Activated CD4-positive, CD25-positive, alpha-beta regulatory T cell (primary cell): ENCODE measurements at places on chromosomes 11 and 22.

GRCh38 chr11:129996113-129996870 is 6.3 kb downstream of the PRDM10 start:
- DNase-seq = no peak

- no peak for DNase-seq
These were observed 195.4 kb upstream of the ARHGAP20 start for GRCh38 chr11:110907629-110908028.

DNA sequence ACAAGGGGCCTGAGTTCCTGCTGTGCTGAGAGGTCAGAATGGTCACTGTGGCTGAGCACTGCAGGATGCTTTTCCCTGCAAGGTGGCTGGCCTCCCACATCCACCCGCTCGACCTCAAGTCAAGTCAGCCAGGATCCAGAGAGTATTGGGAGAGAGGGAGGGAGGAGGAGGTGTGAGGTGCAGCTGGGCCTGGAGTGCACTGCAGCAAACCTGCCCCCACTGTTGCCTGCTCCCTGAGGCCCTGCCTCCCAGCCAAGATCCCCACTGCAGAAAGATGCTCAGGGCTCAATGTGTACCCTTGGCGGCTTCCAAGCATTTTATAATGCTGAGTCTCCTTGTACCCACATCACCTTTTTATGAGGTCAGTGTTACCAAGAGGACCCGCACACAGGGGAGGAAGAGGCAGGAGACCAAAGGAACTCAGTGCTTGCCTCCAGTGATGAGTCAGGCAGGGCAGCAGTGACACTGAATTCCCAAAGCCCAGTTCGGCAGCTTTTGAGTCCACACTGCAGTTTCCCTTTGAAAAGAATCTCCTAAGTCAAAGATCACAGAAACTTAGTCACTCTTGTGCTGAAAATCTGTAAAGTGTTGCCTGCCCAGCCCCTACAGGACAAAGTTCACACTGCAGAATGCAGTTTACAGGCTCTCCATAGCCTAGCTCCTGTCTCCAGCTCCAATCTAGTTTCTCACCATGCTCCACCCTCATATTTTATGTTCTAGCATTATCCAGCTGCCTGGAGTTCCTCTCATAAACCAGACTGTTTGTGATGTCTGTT is 3.1 kb downstream of the ENDOD1 start:
- no peak for DNase-seq

DNA sequence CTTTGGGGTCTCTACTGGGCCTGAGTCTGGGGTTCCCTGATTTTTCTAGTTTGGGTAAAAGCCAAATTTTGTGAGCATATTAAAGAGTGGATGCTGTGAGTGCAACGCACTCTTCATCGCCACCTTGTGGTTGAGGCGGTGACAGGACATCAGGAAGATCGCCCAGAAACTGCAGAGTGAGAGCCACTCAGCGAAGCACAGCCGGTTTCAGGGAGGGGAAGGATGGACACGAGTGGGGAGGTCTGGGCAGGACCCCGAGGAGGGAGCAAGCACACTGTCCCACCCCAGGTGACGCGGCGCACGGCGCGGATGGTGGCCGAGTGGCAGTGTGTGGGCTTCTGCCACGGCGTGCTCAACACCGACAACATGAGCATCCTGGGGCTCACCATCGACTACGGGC is 9.1 kb downstream of the SELENOO start:
- peak; percentile 43 for DNase-seq
